ENCODE measurements at places on chromosomes 6 and 20.

DNA sequence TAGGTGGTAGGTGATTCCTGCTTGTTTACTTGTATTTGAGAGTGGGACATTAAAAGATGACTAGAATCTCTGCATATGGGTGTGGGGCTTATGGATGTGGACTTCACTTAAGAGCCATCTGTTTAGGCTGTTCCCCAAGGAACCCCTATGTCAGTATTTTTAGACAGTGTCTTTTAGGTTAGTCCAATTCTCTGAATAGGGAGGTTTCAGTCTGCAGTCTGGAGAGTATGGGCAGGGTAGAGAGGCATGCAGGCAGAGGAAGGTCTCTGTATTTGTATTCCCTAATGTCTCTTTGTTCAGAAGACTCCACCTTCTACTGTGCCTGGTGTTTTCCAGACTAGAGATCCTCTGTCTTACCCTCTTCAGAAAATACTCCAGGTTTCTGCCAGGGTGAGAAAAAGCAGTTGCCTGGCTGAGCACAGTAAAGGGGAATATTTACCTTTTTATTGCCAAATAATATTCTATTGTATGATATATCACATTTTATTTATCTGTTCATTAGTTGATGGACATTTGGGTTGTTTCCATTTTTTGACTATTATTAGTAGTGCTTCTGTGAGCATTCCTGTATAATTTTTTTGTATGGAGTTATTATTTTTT is 19.1 kb downstream of the SLX4IP start:
- DNase-seq, result no peak

GRCh38 chr20:4519534-4519933 is 202.2 kb upstream of the PRND start:
- no peak for DNase-seq

GRCh38 chr6:170370416-170370815 is 63.9 kb downstream of the FAM120B start:
- DNase-seq, result no peak

- no peak for DNase-seq
Measured at GRCh38 chr6:13488015-13488895, 855 bp upstream of the GFOD1 start.

DNA sequence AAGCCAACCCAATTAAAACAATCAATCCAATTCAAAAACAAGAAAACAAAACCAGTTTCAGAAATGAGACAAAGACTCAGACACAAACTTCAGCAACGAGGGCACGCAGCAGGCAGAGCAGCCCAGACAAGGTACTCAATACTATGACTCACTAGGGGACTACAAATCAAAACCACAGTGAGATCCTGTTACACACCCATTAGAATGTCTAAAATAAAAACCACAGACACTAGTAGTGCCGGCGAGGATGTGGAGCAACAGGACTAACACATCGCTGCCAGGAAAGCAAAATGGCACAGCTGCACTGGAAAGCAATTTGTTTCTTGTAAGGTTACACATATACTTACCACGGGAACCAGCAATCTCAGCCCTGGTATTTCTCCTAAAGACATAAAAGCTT is 28.4 kb upstream of the MAS1L start:
- peak; percentile 56 for DNase-seq

DNA sequence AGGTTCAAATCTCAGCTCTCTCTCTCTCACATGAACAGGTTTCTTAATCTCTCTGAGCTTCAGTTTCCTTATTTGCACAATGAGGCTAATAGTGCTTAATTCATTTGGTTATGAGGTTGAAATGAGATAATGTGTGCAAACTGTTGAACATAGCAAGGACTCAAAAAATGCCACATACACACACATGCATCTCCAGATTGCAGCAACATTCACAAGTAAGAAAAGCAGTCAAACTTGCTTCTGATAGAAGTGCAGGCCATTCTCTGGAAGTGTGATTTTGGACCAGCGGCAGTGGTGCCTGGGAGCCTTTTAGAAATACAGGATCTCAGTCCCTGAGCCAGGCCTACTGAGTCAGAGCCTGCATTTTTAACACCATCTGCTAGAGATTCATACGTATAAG is 25.7 kb downstream of the GSTA4 start:
- no peak for DNase-seq

DNA sequence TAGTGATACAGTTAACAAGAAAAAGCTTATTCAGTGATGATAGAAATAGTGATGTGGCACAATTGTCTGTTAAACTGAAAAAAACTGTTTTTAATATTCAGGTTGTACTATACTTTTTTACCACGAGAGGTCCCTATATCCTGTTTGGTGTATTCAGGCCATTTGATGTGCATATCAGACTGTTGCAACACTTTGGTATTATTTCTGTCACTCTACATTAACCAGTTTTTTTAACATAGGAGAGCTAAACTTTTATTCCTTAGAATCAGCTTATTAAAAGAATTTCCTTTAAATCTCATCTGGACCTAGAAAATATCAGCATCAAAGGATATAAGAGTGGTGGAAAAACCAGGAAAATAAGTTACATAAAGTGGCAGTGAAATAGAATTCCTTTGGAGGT is 36.8 kb downstream of the TSPYL4 start:
- peak; percentile 55 for DNase-seq

DNA sequence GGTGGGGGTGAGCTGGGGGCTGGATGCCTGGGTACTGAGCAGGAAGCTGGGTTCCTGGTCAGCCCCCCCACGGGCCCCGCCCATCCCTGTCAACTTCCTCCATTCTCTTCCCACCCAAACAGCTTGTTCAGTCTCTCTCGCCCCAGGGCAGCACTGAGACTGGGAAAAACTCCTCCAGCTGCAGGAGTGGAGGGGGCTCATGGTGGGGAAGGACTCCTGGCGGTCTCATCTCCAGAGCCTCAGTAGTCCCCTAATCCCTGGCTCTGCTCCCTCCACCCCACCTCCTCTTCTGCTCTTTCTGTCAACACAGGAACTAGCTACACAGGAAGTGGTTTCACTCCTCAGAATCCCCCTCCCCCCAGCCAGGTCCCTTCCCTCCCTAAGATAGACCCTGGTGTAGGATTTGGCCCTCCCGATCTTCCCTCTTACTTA is at the start of gene GPSM3:
Gene GPSM3, minus strand, starts transcription at position 36 of the 432 bp plus-strand sequence. CDS start 130 bp downstream, outside the sequence.
- DNase-seq, result peak; percentile 47

- no peak for DNase-seq
Measured at GRCh38 chr6:17202526-17202925, 78.6 kb upstream of the RBM24 start.

GRCh38 chr6:90434094-90434493 is 137.5 kb upstream of the BACH2 start:
- no peak for DNase-seq

GRCh38 chr20:50850721-50851286 is 55.9 kb downstream of the BCAS4 start:
- DNase-seq, result no peak

- DNase-seq, result no peak
Measured at GRCh38 chr6:130617658-130618057, 209.5 kb upstream of the SMLR1 start.

- DNase-seq, result peak; percentile 31
Measured at GRCh38 chr20:38805958-38806854, 709 bp downstream of the PPP1R16B start.

- DNase-seq, result no peak
Measured at GRCh38 chr6:170129691-170130171, 161.1 kb downstream of the DLL1 start.

- no peak for DNase-seq
Measured at GRCh38 chr6:156809034-156809433, 31.9 kb downstream of the ARID1B start.

All from CD4-positive, alpha-beta T cell treated with Interleukin-2 at 100 ng/mL for 4 hours (primary cell).